ENCODE measurements at places on chromosomes 1 and 21.
A peak's percentile ranks its signal among the peaks of the same experiment; 100 is the strongest.

- no peak for DNase-seq
Measured at GRCh38 chr21:41507521-41508414, at the start of gene TMPRSS2. Gene TMPRSS2, minus strand, starts transcription at chr21:41508158. Its CDS starts 10,025 bp downstream, at chr21:41498133.

- DNase-seq = peak; percentile 6
Measured at GRCh38 chr1:172719694-172720138, 60.8 kb downstream of the FASLG start.

DNA sequence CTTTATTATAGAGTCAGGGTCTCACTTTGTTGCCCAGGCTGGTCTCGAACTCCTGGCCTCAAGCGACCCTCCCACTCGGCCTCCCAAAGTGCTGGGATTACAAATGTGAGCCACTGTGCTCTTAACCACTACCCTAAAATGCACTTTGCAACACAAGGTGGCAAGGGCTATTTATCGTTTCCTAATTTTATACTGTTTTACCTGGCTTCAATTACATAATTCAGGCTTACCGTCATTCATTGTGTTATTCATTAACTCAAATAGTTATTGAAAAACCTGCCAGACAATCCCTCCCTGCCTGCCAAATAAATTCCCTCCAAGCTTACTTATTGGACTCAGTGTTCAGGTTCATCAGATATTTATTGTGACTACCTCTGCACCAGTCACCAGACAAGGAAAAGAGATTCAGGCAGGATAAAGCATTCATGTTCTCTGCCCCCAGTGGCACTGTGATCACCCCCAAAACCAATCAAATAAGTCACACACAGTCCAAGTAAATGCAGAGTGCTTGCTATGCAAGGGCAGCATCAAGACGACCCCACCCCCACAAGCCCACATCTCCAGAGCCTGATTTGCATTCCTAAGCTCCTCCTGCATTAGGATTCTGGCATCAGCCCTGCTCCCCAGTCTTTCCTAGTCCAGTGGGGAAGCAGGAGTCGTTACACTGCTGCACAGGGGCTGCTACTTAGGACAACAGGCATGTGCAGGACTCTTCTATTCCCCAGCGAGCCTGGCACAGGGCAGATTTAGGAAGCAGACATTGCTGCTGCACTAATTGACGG lies 8.1 kb downstream of the PAQR7 start:
- no peak for DNase-seq

DNA sequence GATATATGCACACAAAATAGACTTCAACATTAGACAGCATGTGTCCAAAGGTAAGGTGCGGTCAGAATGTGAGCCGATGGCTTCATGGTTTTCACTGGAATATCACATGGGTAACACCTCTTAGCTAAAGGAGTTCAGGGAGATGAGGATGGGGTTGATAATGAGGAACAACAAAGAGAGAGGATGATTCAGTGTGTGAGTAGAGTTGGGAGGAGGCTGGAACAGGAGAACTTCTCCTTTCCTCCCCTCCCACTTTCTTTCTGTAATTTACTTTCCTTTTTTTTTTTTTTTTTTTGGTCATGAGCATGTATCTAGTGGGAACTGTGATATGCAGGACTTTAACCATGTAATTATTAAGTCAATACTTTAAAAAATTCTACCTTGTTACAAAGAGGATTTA lies 99.4 kb downstream of the FASLG start:
- no peak for DNase-seq

DNA sequence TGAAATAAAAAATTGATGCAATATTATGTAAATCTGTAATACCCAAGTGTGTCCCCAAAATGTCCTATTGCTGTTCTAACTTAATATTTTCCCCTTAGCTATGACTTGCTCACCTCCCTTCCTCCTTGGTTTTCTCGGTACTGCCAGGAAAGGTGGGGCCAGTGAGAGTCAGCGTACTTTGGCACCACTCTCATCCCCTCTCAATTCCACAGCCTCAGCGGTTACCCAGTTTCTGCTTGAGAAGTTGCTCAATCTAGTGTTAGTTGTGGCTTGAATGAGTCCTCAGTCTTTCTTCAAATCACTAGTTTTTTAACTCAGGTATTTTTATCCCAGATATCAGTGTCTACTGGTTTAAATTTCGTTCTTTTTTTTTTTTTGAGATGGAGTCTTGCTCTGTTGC lies 32.3 kb downstream of the BCAS2 start:
- DNase-seq = no peak

GRCh38 chr1:8145545-8146202 lies 119.6 kb upstream of the ERRFI1 start:
- no peak for DNase-seq

DNA sequence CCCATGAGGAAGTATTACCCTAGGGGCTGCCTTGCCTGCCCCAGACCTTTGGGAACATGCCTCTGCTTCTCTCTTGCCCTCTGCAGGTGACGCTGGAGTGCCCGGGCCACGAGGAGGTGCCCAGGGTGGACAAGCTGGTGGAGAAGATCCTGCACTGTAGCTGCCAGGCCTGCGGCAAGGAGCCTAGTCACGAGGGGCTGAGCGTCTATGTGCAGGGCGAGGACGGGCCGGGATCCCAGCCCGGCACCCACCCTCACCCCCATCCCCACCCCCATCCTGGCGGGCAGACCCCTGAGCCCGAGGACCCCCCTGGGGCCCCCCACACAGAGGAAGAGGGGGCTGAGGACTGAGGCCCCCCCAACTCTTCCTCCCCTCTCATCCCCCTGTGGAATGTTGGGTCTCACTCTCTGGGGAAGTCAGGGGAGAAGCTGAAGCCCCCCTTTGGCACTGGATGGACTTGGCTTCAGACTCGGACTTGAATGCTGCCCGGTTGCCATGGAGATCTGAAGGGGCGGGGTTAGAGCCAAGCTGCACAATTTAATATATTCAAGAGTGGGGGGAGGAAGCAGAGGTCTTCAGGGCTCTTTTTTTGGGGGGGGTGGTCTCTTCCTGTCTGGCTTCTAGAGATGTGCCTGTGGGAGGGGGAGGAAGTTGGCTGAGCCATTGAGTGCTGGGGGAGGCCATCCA lies 7.8 kb upstream of the HTR6 start:
- no peak for DNase-seq

GRCh38 chr1:201970334-201971159 lies 11.9 kb upstream of the RNPEP start:
- DNase-seq = no peak

DNA sequence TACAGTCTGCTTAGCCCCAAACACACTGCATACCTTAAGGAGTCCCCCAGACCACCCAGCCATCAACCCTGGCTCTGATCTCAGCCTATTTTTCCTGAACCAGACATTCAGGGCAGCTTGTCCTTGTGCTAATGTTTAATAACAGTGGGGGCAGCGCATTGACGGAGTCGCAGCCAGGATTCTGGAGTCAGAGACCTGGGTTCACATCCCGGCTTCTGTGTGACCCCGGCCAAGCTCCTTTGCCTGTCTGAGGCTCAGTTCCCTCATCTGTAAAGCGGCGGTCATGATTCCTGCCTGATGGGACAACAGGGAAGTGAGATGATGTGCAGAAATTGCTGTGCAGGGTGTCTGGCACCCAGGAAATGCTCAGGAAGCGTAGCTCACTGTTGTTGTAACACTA lies 63.1 kb downstream of the MATN1 start:
- no peak for DNase-seq

GRCh38 chr1:188433425-188433824 lies 1604.7 kb downstream of the PLA2G4A start:
- DNase-seq = no peak

DNA sequence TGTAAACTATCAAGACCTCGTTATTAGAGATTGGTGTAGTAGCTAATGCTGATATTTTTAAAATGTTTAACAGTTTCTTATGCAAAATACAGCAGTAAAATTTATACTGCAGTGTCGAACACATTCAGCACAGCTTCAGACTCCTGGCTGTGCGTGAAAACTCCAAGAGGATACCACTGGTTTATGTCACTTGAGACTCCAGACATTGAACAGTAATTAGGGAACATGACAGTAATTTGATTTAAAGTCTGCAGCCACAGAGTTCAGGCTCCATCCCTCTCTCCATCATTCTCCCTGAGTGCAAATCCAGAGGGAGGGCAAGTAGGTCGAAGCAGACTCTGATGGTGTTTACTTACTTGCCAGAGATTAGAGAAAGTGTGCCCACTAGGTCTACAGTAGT lies 94.2 kb downstream of the AK5 start:
- no peak for DNase-seq

DNA sequence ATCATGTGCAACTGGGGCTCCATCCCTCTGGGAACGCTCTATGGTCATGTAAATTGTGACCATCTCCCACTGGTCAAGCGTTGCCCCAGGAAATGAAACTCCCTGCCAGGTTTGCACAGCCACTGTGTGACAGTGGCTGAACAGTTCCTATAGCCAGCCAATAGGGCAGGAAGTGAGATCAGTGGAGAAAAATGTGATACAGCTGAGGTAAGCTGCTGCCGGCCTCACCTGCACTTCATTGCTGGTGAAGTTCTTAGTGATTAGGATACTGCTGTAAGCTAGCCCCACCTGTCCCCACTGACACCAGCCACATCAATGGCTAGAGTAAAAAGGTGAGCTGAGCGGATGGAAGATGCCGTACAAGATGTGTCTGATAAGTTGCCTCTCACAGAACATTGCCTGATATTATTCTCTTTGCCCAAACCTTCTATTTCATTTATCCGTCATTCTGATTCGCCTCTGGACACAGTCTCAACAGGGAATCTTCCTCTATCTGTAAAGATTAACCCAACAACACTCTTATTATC lies 38.4 kb upstream of the CDC42BPA start:
- no peak for DNase-seq
